ENCODE measurements at places on chromosomes 13 and 19.
A peak's percentile ranks its signal among the peaks of the same experiment; 100 is the strongest.

DNA sequence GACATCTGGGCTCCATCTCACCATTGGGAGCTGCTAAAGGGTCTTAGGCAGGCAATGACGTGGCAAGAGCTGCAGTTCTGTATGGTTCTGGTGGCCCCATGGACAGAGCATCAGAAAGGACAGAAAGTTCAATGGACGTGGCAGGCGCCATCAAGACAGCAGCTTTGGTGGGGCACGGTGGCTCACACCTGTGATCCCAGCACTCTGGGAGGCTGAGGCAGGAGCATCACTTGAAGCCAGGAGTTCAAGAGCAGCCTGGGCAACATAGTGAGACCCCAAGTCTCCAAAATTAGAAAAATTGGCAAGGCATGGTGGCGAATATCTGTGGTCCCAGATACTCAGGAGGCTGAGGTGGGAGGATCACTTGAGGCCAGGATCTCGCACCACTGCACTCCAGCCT lies 9.5 kb downstream of the EVI5L start:
- no peak for DNase-seq

DNA sequence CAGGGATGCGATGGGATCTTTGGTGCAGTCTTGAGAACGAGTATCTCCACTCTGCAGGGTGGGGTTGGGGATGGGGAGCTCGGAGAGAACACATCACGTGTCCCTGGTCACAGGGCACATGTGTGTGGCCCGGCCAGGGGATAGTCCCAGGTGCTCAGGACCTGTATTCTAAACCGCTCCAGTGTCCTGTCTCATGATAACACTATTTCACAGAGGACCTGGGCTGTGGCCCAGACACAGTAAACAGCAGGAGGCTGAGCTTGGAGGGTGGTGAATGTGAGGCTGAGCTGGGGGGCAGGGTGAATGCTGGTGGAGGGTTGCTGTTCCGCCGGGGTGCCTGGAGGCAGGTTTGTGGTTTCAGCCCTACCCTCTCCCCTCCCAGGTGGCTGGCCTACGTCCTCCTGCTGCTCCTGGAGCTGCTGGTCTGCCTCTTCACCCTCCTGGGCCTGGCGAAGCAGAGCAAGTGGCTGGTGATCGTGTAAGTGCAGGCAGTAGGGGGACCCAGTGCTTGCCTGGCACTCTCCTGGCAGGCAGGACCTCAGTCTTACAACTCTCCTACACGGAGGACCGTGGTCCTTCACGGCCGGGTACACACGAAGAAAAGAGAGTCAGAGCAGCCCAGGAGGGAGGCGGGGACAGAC lies 11.1 kb downstream of the TTYH1 start:
- no peak for DNase-seq

DNA sequence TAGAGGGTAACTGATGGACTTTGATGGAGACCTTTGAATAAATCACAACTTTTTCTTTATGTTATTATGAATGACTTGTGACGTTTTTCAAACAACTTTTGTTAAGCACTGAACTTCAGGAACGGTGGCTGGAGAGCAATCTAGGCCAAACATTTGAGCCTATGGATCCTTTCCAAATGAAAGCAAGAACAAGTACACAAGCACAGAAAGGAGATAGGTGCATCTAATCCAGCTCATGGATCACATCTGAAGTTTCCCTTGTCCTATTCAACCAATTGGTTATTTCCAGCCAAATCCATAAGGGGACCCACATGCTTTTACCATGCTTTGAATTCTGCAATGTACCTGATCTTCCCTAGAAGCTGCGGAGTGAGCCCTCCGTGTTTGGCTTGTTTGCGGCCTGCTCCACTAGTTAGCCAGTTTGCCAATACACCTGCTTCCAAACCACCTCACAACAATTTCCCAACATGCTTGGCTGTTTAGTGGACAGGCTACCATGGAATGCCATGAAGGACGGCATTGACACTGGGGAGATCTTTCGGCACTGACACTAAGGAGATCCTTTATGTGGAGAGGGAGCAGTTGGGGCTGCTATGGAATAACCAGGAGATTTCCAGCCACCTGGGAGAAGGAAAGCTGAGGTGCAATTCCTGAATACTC lies 315.9 kb downstream of the DNAJC15 start:
- no peak for DNase-seq

- no peak for DNase-seq
Measured at GRCh38 chr13:32940601-32941000, 75.6 kb upstream of the KL start.

DNA sequence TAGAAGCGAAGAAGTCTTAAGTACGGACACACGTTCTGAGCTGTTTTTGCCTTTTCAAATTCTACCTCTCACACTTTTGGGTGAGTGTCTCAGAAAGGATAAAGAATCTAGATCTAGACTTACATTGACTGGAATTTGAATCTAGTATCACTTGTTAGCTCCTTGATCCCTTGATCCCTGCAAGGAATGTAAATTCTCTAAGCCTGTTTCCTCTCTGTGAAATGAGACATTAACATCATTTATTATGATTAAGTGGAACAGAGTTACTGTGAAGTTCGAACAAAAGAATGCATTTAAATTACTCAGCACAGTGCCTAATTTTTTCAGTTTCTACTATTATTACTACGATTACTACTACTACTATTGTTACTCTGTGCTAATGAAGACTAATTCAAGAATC lies 86.6 kb upstream of the POSTN start:
- DNase-seq, result no peak

DNA sequence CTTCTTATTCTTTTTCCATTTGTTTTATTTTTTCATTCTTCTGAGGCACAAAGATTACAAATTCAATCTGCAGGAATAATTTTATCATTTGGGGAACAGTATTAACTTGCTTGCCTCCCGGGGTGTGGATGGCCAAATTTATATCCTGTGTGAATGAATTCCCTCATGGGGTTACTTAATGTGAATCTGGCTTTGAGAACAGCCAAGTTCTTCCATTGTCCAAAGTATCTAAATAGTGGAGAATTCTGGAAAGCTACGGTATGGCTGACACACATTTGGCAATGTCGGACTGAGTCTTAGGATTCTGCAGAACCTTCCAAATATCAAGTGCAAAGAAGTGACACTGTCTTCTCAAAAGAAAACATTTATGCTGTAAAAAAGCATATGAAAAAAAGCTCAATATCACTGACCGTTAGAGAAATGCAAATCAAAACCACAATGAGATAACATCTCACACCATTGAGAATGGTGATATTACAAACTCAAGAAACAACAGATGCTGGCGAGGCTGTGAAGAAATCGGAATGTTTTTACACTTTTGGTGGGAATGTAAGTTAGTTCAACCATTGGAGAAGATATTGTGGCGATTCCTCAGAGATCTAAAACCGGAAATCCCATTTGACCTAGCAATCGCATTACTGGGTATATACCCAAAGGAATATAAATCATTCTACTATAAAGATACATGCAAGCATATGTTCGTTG lies 620.2 kb downstream of the EFNB2 start:
- DNase-seq, result no peak

DNA sequence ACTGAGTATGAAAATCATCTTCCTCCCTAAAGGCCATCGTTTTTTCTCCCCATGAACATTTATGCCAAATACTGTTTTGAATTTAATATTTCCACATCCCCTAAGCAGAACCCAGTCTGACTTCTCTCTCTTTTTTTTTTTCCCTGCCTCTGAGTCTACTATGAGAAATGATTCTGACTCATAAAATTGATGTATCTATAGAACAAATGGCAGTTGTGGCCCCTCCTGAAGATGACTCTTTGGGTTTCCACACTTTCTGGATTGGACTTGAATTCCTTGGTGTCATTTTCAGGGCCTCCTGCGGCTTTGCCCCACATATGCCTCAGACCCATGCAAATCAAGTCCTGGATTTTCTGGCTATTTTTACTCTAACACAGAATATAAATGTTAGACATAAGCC lies 22.7 kb upstream of the NAXD start:
- no peak for DNase-seq

DNA sequence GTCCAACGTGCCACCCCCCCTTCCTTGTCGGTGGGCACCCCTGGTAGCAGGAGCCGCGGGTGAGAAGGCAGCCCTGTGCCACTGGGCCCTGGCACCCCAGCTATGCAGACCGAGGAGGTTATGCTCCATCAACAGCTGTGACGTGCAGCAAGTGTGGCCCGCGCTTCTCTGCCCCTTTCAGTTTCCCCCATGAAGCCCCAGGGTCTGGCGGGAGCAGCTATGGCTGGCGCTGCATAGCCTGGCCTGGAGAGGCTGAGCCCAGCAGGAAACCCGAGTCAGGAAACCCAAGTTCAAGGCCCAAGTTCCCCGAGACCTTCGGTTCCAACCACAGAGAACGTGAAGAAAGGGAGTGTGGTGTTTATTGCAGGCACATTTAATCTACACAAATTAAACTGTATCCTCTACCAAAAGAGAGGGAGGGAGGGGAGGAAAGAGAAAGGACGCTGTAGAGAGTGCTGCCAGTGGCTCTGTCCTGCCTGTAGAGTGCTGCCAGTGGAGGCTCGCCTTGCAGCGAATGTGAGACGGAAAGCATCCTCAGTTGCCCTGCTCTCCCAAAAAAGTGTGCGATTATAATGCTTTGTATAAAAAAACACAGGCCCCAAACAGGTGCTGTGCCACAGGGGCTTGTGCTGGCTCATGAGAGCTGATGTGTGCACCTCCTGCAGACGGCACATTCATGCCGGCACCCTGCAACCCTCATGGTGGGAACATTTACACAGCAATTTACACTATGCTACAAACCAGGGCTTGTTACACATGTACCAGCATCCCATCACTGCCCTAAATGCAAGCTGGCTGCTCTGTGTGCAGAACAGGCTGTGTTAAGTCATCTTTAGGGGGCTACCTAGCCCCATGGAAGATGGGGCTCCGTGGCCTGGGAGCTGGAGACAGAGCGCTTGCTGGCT lies 16.3 kb downstream of the POP4 start:
- peak; percentile 21 for DNase-seq

- DNase-seq, result peak; percentile 73
Measured at GRCh38 chr13:46172531-46172991, 9.4 kb downstream of the LCP1 start.

DNA sequence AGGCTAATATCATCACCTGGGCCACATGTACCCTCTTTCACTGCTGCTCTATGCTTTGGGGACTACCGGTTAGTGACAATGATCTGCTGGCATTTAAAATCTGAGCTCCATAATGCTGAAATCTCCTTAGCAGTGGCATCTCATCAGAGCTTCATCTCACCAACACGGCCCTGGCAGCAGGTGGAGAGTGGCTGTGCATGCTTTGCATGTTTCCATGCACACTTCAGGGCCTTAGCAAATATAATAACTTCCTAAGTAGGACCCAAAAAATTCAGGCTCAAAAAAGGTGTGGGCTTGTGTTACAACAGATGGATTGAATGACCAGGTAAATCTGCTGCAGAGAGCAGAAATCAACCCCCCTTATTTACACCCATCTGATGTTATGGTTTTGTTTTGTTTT lies 55.2 kb downstream of the ALOX5AP start:
- no peak for DNase-seq

DNA sequence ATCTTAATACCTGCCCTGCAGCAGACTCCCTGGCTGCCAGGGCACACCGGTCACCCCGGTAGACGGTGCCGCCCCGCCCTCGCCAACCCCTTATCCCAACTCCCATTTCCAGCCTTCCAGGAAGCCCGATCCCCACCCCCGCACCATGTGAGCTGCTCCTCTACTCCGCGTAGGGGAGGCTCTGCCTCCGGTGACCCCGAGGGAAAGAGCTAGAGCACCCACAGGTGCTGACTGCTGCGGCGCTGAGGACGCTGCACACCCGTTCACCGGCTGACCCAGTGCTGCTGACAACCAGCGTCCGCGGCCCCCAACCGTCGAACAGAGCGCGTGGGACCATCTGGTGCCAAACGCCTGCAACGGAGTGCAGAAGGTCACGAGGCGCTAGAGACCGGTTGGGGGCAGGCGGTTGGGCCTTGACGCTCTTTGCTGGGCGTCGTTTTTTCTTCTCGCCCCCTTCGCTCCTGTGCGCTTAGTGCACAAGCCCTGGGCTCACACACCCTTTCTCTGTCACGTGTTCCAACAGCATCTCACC lies 59.6 kb upstream of the ZNF599 start:
- no peak for DNase-seq

DNA sequence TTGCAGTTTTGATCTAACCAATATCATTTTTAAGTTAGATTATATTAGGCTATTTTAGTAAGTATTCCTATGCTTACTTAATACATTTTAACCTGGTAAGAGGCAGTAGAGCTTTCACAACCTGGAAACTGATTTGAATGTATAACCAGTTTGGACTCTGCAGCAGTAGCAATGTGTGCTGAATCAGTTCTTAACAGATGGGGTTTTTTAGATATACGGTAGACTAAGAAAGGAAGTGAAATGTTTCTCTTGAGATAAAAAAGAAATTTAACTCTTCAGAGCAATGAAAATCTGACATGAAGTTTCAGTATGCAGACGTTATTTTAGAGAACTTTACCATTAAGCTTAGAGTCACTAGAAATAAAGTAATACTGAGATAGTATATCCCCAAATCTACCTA lies 2.7 kb downstream of the NBEA start:
- no peak for DNase-seq

GRCh38 chr13:48656608-48657007 lies 2.9 kb downstream of the CYSLTR2 start:
- no peak for DNase-seq

DNA sequence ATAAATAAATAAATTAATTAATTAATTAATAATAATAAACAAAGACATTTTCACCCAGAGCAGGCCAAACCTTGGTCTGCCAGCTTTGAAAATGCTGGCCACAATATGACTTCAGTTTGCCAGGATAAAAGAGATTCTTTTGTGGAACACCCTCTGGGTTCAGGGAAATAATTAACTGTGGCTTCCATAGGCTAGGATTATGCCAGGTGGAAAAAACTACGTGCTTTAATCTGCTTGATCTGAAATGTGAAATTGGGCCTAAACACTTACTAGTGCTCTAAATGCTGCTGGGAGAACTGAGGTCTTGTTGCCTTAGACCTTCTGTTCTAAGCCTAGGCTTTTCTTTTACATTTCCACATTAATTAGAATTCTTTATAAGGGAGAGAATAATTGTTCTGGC lies 650.0 kb downstream of the DIAPH3 start:
- no peak for DNase-seq

GRCh38 chr13:110092831-110093247 lies 214.1 kb downstream of the COL4A1 start:
- DNase-seq, result no peak

DNA sequence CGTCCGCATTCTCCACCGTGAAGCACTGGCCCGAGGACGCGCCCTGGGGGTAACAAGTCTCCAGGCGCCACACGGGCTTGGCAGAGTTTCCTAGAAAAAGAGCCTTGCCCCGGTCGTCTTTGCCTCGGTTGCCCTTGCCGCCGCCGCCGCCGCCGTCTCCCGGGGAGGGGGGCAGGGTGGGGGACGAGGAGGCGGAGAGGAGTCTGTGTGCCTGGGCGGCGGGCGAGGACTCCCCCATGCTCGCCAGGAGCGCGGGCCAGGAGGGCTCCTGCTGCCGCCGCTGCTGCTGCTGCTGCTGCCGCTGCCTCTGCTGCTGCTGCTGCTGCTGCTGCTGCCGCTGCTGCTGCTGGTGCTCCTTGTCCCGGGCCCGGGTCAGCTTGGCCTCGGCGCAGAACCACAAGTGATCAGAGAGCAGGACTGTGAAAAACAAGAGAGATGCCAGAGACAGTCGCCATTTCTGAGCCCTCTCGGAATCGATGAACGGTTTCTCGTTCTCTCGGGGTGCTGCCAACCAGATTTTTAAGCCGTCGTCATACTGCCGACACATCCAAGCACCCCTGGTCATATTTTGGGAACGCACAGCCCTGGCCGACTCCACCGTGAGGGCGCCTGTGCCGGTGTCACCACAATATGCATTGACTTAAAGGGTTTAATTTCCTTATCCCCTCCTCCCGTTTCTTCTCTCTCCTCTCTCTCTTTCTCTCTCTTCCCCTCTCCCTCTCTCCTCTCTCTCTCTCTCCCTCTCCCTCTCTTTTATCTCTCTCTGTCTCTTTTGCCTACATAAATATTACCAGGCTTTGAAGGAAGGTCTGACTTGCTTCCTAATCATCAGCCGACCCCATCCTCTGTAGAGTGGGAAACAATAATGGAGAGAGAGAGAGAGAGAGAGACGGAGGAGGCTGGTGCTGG lies 349.1 kb downstream of the LIG4 start:
- no peak for DNase-seq

All from CD4-positive, alpha-beta T cell treated with Interleukin-2 at 100 ng/mL for 4 hours (primary cell).